ENCODE measurements at places on chromosomes 3 and 15.
A peak's percentile ranks its signal among the peaks of the same experiment; 100 is the strongest.

- no peak for DNase-seq
These were observed 277.9 kb upstream of the TLE3 start for GRCh38 chr15:70375586-70375985.

GRCh38 chr3:80285388-80285787 is 517.6 kb upstream of the ROBO1 start:
- DNase-seq: peak; percentile 45

- DNase-seq: no peak
These were observed 514.3 kb downstream of the PDCD6IP start for GRCh38 chr3:34312684-34313083.

DNA sequence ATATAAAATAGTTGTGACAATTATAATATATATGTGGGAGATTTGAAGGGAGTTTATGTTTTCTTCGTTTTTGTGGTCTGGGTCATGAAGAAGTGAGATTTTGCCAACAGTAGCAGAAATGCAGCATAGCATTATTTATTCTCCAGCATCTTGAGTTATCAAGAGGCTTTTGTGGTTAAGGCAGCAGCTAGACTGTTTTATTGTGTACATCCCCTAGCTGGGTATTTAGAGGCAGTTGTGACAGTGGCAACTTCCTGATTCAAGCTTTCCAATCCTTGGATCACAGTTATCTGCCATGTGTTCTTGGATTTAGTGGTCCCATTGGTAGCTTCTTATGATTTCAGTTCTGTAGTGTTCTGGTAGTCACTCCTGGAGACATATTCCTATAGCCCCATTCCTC is 29.0 kb downstream of the ARIH1 start:
- no peak for DNase-seq

DNA sequence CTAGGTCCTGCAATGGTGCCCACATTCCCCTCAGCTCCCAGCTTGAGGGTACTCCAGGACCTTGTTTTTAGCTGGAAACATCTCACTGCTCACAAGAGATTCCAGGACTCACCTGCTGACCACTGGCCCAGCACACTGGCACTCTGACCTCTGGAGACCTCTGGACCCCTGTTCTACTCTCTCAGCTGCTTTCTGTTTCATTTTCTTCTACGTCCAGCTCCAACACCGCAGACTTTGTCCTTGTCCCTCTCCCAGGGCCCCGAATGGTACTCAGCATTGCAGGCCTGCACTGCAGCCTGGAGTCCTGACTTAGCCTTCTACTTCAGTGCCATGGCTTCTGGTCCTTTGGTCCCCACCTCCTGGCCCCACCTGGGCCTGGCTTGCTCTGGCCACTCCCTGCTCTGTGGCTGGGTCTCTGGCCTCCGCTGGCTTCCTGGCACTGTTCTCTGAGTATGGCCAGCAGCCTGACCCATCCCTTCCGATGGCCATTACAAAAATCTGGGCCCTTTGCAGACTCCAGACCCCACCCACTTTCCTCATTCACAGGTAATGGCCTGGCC is 27.9 kb downstream of the KY start:
- no peak for DNase-seq

- DNase-seq: no peak
These were observed 61.9 kb downstream of the MDFIC2 start for GRCh38 chr3:70250492-70250891.

- no peak for DNase-seq
These were observed 226.7 kb upstream of the MCTP2 start for GRCh38 chr15:94004697-94005096.

DNA sequence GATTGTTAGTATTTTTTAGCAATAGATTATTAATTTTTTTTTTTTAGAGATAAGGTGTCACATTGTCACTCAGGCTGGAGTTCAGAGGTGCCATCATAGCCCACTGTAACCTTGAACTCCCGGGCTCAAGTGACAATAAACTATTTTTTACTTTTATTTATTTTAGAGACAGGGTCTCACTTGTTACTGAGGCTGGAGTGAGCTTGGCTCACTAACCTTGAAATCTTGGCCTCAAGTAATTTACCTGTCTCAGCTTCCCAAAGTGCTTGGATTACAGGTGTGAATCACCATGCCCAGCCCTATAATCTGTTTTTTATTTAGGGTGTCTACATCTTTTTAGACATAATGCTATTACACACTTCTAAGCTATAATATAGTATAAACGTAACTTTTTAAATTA is 7.9 kb upstream of the ARPP19 start:
- no peak for DNase-seq

- no peak for DNase-seq
These were observed 519.0 kb upstream of the PROK2 start for GRCh38 chr3:72303926-72304325.

- DNase-seq: no peak
These were observed 2.2 kb downstream of the TAGLN3 start for GRCh38 chr3:112000966-112001365.

DNA sequence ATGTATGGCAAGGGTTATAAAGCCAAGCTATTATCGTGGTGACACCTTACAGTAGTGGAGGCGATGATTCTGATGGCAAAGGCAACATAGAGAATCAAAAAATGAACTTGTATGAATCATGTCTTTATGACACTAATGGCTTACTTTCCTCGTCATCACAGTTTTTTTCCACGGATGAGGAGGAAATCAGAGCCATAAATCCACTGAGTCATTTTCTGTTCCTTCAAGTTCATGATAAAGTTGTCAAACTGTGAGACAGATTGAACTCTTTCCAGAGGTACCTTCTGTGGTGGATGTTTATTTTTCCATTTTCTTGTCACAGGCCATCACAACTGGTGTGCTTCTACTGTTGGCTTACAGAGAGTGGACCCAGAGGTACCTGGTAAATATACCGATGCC is 8.5 kb downstream of the TMEM212 start:
- DNase-seq: no peak

- peak; percentile 62 for DNase-seq
These were observed 122.0 kb upstream of the MELTF start for GRCh38 chr3:197151580-197151979.

DNA sequence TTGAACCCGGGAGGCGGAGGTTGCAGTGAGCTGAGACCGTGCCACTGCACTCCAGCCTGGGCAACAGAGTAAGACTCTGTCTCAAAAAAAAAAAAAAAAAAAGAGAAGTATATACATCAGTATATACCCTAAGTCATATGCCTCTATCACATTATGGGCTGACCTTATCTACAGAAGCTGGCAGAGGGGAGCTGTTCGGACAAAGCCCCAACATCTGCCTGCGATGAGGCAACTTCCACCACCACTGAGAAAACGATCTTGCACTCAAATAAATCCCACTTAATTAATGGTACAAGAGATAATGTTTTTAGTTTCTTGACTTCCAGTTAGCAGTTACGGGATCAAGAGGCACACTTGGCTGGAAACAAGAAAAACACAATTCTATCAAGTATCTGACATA is 2.2 kb downstream of the GLT8D1 start:
- no peak for DNase-seq

Measured in fibroblast of the conjunctiva (primary cell).